Right cardiac atrium (tissue), 5 donors: ENCODE measurements at places on chromosomes 5 and 9. TPM values are rescaled to one million over a fixed set of nuclear protein-coding genes. Genes with fewer than 3 reads are reported as not detected.

GRCh38 chr5:143311428-143311827, 92.1 kb downstream of the NR3C1 start:
- DNase-seq, result no peak

The KLF9 gene
- total RNA-seq, result 70.7 TPM

DNA sequence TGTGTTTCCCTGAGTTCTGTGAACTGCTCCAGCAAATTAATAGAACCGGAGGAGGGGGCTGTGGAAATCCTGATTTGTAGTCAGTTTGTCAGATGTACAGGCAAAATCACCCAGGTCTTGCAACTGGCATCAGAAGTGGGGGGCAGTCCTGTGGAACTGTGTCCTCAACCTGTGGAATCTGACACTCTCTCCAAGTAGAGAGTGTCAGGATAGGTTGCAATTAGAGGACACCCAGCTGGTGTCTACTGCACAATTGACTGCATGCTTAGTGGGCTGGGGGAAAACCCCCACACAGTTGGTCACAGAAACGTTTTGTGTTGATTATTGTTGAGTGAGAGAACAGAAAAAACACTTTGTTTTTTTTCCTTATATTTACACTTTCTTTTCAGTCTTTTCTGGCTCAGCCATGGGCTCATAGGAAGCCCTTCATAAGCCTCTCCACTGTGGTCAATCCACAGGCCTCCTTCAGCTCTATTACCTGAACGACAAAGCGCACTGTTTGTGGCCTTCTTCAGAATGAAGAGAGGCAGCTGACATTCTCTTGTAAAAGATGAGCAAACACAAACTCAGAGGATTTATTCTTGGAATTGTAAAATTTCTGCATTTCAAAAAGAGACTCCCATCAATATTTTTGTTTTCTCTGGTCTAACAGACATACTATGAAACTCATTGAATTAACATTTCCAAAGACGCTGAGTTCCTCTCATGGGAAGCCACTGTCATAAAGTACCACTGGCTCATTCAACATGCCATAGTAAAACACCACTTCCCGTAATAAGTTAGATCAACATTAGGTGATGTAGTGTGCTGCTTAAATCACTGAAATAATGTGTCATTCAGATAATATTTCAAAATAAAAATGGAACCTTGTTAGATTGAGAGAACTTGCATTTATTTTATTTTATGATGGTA, 348.9 kb upstream of the RFX3 start:
- no peak for DNase-seq

The PCDHGA2 gene
- total RNA-seq, result 9.4 TPM

GRCh38 chr5:165903835-165904234, 2387.6 kb upstream of the WWC1 start:
- no peak for DNase-seq

The TOR1A gene
- 18.0 TPM for total RNA-seq

The INSYN2B gene
- 0.57 TPM for total RNA-seq

- DNase-seq, result no peak
Observed at GRCh38 chr5:172091956-172092732, 85.7 kb upstream of the FBXW11 start.
